ENCODE measurements at places on chromosomes 7 and 10. TPM values are rescaled to one million over a fixed set of nuclear protein-coding genes. Genes with fewer than 3 reads are reported as not detected.

- H3K27ac ChIP-seq = no peak overlapping the region
- no peak for DNase-seq
- H3K4me1 ChIP-seq = peaks cover 11% of the 10 kb centered on the region
- H3K27me3 ChIP-seq = no peaks in the 10 kb centered on the region
- no peaks in the 10 kb centered on the region for H3K36me3 ChIP-seq
- no peak overlapping the region for H3K4me3 ChIP-seq
Observed at GRCh38 chr10:129692695-129693094, 225.7 kb downstream of the MGMT start.

DNA sequence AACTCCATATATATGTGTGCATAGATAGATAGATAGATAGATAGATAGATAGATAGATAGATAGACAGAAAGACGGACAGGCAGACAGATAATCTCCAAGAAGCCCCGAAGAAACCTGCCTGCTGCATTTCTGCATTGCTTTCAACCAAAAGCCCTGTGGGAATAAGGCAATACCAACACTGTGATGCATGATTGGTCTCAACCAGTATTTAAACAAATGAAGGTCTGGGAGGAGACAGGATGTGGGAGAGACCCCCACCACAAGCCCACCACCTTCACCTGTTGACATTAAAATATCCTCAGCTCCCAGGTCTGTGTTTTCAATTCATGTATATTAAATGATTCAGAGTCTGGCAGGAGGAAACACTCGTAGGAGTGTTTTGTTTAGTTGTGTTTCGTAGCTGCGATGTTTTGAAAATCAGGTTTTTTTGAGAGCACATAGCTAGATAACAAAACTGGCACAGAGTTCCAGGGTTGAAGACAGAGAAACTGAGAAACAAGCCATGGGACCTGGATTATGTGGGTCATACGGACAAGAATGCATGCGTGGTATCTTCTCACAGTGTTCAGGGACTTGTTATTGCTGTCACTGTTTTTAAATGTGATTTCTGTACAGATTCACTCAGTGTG, 200.7 kb upstream of the AHR start:
- H3K36me3 ChIP-seq = no peaks in the 10 kb centered on the region
- H3K4me1 ChIP-seq = peaks cover 2% of the 10 kb centered on the region
- DNase-seq = no peak
- H3K27me3 ChIP-seq = no peaks in the 10 kb centered on the region
- H3K4me3 ChIP-seq = no peak overlapping the region
- H3K27ac ChIP-seq = no peak overlapping the region

GRCh38 chr7:98643236-98643985, 26.3 kb downstream of the NPTX2 start:
- H3K36me3 ChIP-seq = no peaks in the 10 kb centered on the region
- no peak for DNase-seq
- no peak overlapping the region for H3K27ac ChIP-seq
- H3K4me1 ChIP-seq = no peaks in the 10 kb centered on the region
- no peak overlapping the region for H3K4me3 ChIP-seq
- peaks cover 24% of the 10 kb centered on the region for H3K27me3 ChIP-seq

GRCh38 chr10:98425511-98426352, 10.8 kb upstream of the PYROXD2 start:
- H3K4me3 ChIP-seq = no peak overlapping the region
- peaks cover 6% of the 10 kb centered on the region for H3K36me3 ChIP-seq
- no peaks in the 10 kb centered on the region for H3K4me1 ChIP-seq
- no peak for DNase-seq
- no peaks in the 10 kb centered on the region for H3K27me3 ChIP-seq

DNA sequence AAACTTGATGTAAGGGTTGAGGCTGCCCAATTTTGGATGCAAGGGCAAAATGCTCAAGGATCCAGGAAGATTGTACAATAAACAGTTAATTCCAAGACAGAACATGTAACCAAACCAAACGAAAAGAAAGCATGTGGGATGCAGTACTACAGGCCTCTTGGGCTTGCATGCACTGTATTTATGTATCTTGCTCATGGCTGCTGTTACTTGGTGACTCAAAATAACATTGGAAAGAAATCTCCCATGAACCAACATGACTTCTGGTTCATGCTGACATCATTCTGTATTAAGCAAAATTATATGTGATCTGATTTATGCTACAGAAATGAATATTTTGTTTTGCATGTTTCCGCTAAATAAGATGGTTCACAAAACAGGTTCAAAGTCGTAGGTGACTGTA, 65.9 kb upstream of the FZD1 start:
- peaks cover 2% of the 10 kb centered on the region for H3K36me3 ChIP-seq
- no peak for DNase-seq
- no peaks in the 10 kb centered on the region for H3K4me1 ChIP-seq
- no peaks in the 10 kb centered on the region for H3K27me3 ChIP-seq
- H3K27ac ChIP-seq = no peak overlapping the region

DNA sequence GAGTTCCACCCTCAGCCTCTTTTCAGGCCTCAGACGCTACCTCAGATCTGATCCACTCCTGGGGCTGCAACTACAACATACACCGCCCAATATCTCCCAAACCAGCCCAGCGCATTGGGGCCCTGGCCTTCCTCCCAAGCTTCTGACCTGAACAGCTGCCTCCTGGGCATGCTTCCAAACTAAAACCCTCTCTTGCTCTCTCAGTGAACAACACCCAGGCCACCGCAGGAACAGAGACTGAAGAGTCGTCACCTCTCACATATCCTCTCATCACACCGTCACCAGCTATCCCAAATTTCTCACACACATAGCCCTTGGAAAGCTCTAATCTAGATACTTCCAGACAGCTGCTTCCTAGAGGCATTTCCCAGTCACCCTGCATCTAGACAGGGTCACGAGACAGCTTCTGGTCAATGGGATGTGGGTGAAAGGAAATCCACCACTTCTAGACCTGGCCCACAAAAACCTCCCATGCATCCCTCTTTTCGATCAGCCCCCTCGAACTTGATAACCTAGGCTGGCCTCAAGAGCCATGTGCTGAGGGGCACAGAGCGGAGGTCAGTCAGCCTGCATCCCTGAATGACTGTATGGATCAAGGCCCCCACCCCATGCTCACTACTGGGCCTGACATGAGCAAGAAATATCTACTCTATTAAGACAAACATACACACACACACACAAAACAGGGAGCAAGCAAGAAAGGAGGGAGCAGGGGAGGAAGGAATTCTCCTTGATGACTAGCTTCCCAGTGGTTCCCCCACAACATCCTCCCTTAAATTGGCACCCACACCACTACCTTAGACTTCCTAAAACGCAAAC, 1.8 kb downstream of the PARP12 start:
- DNase-seq = no peak
- H3K4me1 ChIP-seq = peaks cover 24% of the 10 kb centered on the region
- H3K36me3 ChIP-seq = peaks cover 3% of the 10 kb centered on the region
- no peaks in the 10 kb centered on the region for H3K27me3 ChIP-seq
- peak overlapping the region; percentile 72 for H3K4me3 ChIP-seq

DNA sequence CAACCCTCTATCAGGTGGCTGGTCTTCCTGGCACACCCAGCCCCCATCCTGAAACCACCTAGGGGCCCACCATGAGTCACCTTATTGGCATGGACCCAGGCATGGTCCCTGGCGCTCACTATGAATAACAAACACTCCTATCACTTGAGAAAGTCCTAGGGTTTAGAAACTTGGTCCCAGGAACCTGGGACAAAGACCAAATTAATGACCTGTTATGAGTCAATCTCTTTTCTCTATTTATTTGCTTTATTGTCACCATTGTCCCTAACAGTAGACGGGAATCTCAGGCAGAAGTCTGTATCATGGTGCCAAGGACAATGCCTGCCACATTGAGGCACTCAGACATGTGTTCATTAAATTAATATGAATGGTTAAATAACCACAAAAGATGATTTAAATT, 599.6 kb upstream of the C7orf33 start:
- H3K36me3 ChIP-seq = peaks cover 5% of the 10 kb centered on the region
- H3K4me1 ChIP-seq = peaks cover 9% of the 10 kb centered on the region
- DNase-seq = no peak
- H3K4me3 ChIP-seq = no peak overlapping the region
- no peak overlapping the region for H3K27ac ChIP-seq

GRCh38 chr10:72913287-72913686, 19.7 kb downstream of the OIT3 start:
- no peaks in the 10 kb centered on the region for H3K27me3 ChIP-seq
- DNase-seq = no peak
- H3K27ac ChIP-seq = no peak overlapping the region
- no peaks in the 10 kb centered on the region for H3K4me1 ChIP-seq

GRCh38 chr10:1247598-1248261, 191.5 kb downstream of the WDR37 start:
- no peaks in the 10 kb centered on the region for H3K4me1 ChIP-seq
- H3K27me3 ChIP-seq = peaks cover 70% of the 10 kb centered on the region
- DNase-seq = no peak
- no peaks in the 10 kb centered on the region for H3K36me3 ChIP-seq
- no peak overlapping the region for H3K27ac ChIP-seq

- no peaks in the 10 kb centered on the region for H3K27me3 ChIP-seq
- H3K4me1 ChIP-seq = peaks cover 17% of the 10 kb centered on the region
- H3K27ac ChIP-seq = no peak overlapping the region
- H3K4me3 ChIP-seq = no peak overlapping the region
Observed at GRCh38 chr7:2120841-2121830, 111.6 kb downstream of the MAD1L1 start.

PPP2R2D gene
- total RNA-seq = 33.3 TPM

NEURL1 gene
- total RNA-seq = 0.40 TPM

PALD1 gene
- 5.6 TPM for total RNA-seq

CCDC3 gene
- 5.4 TPM for total RNA-seq

FXYD4 gene
- total RNA-seq = not detected

RBM20 gene
- total RNA-seq = 23.3 TPM

SFRP5 gene
- 1.1 TPM for total RNA-seq
